Stimulated activated naive CD8-positive, alpha-beta T cell treated with anti-CD3 and anti-CD28 coated beads, Interleukin-15, amount 100 ng/mL, for 72 hours (primary cell): ENCODE measurements at places on chromosomes 5 and 9.

DNA sequence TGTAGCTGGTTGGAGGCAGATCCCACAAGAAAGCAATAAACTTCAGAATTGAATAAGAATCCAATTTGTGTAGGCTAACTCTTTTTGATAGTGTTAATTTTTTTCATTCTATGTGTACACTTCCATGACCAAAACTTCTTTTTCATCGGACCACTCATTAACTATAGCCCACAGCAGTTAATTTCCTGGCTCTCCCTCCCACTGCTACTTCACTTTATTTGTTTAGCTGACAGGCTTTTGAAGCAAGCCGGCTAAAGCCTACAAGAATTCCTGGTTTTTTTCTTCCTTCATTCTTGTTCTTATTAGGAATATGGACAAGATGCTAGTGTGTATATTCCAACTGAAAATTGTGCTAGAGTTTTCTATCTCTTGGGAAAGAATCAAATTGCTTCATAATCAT lies 329.2 kb upstream of the CCNH start:
- DNase-seq = no peak

DNA sequence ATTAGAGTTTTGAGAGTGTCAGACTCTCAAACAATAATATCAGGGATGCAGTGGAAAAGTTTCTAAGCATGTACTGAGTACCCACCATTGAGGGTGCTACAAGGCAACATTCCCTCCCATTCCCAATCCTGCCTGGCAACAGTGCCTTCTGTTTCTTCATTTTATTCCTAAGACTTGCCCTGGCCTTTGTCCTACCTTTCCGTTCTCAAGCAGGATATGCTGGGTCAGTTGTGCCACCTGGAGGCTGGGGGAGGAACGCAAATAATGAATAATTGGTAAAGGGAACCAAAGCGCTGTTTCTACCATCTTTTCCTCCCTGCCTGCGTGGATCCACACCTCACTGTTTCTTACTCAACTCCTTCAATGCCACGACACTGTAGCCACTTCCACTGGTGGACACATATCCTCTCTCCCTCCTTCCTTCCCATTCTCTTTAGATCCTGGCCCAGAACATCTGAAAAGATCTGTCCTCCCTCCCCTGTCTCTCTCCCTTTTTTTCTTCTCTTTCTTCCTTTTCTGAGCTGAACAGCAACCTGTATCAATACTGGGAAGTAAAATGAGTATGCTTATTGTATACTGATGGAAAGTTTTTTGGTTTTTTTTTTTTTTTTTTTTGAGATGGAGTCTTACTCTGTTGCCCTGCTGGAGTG lies 149.5 kb downstream of the C9orf152 start:
- peak; percentile 32 for DNase-seq

DNA sequence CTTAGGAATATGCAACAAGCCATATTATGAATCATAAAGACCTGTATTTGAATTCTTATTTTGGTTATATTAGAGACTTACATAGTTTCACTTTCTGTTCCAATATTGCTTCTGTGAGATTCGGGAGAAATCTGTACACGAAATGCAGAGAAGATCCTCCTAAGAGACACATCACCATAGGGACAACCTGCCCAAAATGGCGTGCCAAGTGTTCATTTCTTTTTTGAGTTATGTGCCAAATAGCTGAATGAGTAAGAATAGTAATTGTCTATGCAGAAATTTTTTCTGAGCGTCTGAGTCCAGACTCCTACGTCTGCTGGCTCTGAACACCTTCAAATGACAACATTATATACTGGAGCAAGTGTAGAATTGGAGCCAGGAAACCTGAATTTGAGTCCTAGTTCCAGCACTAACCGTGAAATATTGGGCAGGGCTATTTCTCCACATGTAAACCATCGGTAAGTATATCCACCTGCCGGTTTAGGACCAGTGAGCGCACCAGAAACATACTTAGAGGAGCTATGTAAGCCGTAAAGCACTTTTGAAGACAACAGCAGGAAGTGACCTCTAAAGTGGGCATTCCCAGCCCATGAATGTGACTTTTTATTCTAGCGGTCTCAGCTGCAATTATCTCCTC lies 163.9 kb upstream of the DMRT1 start:
- no peak for DNase-seq

- DNase-seq = no peak
Observed at GRCh38 chr5:88691945-88692868, 190.8 kb downstream of the MEF2C start.

- DNase-seq = peak; percentile 62
Observed at GRCh38 chr5:138752951-138753793, at the start of gene CTNNA1. CTNNA1 (plus strand) TSS chr5:138753425; CDS start chr5:138781925, 28,500 bp downstream.

GRCh38 chr5:78287833-78288232 lies 6.7 kb downstream of the AP3B1 start:
- DNase-seq = no peak

GRCh38 chr9:21165516-21165915 lies 944 bp downstream of the IFNA21 start:
- no peak for DNase-seq

DNA sequence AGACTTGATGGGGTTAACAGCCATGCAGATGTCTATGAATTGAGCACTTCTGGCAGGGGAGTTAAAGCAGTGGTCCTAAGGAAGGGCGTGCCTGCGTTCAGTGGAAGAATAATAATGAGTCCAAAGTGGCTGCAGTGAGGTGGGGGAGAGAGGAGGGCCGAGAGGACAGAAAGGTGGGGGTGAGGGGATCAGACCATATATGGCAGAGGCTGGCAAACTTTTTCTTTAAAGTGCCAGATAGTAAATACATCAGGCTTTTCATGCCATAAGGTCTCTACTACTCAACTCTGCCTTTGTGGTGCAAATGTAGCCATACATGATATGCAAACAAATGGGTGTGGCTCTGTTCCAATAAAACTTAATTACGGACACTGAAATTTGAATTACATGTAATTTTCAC lies 77.1 kb downstream of the STRBP start:
- DNase-seq = no peak

- DNase-seq = no peak
Observed at GRCh38 chr5:155878991-155879575, 447.9 kb upstream of the SGCD start.

DNA sequence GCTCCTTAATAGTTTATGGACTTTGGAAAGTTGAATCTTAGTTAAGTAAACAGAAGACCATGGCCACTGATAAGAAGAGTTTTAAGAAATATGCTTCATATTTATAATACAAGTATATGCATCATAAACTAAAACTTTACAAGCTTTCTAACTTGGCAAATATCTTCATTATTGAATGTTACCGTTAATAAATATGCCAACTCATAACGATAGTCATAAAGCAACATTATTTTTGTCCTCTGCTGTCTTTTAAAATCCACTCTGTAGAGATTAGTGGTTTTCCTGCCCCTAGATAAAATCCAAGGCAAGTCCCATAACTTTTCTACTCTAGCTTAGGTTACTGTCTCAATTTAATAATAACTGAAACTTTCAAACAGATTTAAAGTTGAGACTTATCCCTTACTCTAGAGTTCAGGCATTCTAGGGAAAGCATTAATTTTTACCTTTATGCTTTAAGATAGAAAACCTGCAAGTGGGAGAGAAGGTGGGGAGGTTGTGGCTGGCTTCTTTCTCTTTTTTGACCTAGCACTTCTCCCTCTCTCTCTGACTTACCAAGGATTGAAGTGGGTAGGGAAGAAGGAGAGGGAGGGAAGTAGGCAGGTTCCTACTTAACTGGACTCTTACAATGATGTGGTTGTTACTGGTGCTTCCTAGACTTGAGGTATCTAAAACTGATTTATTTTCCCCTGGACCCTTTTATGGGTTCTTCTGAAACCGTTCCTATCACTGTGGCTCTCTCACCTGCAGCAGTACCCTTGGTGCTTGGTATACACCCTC lies 29.6 kb downstream of the RNF145 start:
- DNase-seq = no peak

- DNase-seq = no peak
Observed at GRCh38 chr9:35272989-35273388, 111.2 kb downstream of the UNC13B start.

GRCh38 chr5:102153003-102153759 lies 142.9 kb downstream of the SLCO4C1 start:
- DNase-seq = no peak

DNA sequence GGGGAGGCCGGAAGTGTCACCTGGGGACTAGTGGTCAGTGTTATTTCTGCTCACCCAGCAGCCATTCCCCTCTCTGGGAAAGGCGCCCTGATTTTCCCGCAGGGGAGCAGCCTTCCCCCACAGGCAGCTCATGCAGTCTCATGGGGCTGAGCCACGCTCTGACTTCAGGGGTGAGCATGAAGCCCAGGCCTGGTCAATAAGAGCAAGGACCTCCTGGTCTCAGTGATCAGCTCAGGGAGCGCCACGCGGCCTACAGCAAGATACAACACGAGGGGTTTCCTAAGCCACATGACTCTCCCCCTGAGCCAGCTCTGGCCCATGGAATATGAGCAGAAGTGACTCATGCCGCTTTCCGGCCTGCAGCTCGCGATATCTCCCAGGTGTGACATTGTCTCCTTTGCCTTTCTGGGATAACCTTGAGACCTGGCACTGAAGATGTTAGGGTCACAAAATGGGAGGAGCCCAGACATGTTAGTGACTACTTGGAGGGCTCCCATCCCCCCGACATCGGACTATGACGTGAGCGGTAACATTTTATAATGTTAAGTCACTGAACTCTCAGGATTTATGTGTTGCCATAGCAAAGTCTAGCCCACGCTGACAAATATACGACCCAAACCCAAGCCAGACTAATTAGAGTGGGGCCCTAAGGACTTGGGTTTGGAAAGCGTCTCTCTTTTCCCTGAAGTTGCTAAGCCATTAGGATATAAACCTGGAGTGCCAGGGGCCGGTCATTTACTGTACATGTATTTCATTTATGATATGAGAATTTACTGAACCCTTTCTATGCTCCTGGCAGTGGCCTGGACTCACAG lies 46.5 kb upstream of the GFPT2 start:
- no peak for DNase-seq

DNA sequence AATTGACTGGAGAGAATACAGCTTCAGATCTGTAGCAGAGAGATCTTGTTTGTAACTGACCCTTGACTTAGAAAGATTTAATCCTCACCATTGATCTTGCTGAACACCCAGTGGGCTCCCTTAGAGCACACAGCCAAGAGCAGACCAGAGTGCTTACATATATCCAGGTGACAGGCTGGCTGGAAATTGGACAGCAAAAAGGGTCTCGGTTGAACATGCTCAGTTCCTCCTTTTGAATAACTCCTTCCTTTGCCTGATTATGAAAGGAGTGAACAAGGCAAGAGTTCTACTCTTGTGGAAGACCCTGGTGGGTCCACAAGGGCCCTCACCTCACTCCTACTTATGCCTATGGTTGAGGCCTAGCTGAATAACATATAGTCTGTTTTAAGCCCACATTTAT lies 134.2 kb upstream of the LHFPL2 start:
- no peak for DNase-seq

DNA sequence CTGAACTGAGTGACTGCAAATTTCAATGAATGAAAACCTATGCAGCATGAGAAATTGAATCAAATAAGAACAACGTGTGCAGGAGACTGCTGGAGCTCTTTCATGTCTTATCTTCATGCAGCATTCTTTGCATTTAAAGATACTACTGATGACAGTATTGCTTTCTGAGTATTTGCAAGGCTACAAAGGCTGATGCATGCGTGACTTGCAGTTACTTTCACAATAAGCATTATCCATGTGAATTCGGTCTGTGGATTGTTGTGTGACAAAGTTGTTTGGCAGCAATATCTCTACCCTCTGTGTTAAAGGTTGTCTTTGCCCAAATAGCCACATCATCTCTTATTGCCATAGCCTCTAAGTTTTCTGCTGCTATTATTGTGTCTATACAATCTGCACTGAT lies 102.1 kb upstream of the FBXL17 start:
- no peak for DNase-seq

GRCh38 chr5:93069276-93069675 lies 511.7 kb downstream of the NR2F1-AS1 start:
- DNase-seq = no peak

DNA sequence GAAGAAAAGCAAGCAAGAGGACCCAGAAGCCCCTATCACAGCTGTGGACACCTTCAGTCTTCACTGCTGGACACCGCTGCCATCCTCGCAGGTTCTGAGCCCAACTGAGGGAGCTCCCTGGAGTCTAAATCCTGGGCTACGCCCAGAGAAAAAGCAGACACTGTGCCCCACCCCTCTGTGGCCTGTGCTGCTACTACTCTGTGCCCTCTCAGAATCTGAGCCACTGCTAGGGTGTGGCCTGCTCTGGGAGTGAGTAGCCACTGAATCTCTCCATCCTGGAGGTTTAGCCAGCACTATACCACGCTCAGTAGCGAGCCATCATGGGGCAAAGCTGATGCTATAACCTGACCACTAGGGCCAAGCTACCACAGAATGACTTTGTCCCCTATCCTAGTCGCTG lies 338.2 kb downstream of the NPR3 start:
- DNase-seq = no peak

GRCh38 chr5:134018986-134019316 lies 14.2 kb upstream of the VDAC1 start:
- DNase-seq = no peak

GRCh38 chr5:169339869-169340268 lies 38.9 kb upstream of the SLIT3 start:
- DNase-seq = no peak

- DNase-seq = no peak
Observed at GRCh38 chr9:125325826-125326225, 64.2 kb downstream of the GAPVD1 start.

DNA sequence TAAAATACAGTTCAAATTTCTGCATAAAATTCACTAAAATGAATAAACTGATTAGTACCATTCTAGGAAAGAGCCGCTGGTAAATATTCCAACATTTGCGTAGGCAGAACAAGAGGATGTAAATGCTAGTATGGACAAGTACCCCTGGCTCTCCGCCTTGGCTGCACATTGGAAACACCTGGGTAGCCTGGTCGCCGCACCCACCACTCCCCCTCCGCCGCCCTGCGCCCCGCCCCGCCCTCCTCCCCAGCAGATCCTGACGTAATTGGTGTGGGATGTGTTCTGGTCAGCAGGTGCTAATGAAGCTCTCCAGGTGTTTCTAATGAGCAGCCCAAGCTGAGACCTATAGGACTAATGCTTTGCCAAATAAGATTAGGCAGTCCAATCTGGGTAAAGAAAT lies 225.7 kb downstream of the FRMD3 start:
- no peak for DNase-seq

DNA sequence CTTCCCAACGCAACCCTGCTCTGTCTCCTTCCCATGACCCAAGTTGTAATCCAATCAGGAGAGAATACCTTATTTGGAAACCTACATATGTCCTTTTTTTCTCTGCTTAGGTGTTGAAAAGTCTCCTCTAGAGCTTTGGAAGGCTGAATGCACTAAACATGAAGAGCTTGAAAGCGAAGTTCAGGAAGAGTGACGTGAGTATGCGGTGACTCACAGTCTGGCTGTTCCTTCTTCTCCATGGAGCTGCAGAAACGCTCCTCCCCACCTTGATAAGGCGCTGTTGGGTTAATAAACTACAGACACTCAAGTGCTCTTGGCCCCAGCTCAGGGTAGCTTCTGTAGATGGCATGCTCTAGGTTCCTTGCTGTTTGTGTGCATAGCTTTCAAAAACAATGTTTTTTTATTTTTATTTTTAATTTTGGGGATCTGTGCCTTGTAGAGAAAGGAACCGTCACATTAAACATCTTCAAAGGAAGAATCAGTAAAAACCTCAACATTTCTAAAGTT lies 30.7 kb downstream of the RAI14 start:
- DNase-seq = no peak
